ENCODE measurements at places on chromosomes 1 and 21.

GRCh38 chr1:115426956-115427355 is 88.9 kb upstream of the NGF start:
- DNase-seq: no peak

GRCh38 chr1:6603238-6603914 is 707 bp upstream of the KLHL21 start:
- no peak for DNase-seq

DNA sequence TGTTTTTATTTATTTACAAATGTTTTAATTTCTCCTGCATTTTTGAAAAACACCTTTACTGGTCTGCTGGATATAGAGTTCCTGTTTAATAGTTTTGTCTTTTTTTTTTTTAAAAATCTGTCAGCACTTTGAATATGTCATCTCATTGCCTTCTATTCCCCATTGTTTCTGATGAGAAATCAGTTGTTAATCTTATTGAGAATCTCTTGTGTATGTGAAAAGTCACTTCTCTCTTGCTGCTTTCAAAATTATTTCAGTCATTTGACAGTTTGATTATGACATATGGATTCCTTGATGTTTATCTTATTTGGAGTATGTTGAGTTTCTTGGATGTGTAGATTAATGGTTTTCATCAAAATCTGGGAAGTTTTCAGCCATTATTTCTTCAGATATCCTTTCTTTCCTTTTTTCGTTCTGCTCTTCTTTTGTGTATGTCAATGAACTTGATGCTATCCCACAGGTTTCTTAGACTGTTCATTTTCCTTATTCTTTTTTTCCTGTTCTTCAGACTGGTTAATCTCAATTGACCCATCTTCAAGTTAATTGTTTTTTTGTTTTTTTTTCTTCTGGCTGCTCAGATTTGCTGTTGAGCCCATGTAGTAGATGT is 51.2 kb upstream of the CCDC190 start:
- DNase-seq: no peak

DNA sequence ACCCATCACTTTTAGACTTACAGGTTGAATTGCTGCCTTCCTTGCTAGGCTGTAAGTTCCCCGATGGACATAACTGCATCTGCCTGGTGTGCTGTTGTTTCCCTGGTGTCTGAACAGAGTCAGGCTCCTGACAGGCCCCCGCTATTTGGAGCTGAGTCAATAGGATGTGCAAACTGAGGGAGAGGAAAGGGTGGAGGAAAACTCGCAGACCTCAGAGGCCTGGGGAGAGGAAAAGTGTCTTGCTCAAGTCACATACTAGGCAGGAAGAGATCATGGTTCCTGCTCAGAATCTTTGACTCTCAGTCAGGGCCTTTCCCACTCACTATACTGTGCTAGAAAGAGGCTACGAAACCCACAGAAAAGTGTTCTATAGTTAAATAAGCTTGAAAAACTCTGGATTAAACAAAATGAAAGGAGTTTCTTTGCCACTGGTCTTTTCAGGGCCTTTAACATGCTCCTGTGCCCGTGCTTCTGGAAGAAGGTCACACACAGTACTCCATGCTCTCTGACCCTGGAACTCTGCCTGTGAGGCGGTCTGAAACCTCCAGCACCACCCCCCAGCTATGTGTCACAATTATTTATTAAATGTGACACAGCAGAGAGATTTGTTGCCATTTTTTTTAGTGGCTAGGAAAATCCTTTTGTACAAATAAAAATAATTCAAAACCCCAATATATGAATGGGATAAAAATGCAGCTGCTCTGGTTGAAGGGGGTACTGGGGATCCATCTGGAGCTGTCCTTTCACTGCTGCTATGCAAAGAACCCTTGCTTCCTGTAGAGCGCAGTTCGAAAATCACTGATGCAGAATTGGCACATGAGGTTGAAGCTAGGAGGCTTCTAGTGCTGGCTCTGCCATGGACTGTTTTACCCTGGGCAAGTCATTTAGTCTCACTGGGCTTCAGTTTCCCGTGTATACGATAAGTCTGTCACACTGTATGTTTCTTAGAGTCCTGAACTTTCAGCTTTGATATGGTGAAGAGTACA is 20.1 kb upstream of the CDCP2 start:
- DNase-seq: no peak

DNA sequence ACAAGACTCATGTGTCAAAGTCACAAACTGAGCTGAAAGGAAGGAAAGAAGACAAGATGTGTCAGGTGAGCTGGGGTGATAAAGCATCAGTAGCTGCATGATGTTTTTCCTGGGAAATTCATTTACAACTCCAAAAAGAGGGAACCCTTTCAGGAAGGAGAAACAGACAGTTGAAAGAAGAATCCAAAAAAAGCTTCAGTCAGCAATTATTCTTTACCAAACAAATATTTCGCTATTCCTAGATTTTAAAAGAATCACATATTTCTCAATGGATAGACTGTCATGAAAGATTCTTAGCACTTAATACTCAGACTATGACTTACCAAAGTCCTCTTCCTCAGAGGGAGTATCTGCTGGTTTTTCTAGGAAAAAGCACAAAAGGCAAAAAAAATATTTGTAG is 214.7 kb downstream of the SLC44A5 start:
- DNase-seq: no peak

- no peak for DNase-seq
Observed at GRCh38 chr1:193311226-193311948, 125.0 kb upstream of the B3GALT2 start.

- no peak for DNase-seq
Observed at GRCh38 chr1:33854091-33854490, 9.8 kb upstream of the HMGB4 start.

- no peak for DNase-seq
Observed at GRCh38 chr1:33925586-33925985, 61.7 kb downstream of the HMGB4 start.

GRCh38 chr1:16612332-16613172 is 812 bp downstream of the NBPF1 start:
- no peak for DNase-seq

- no peak for DNase-seq
Observed at GRCh38 chr1:25174730-25175612, 57.3 kb downstream of the SYF2 start.

DNA sequence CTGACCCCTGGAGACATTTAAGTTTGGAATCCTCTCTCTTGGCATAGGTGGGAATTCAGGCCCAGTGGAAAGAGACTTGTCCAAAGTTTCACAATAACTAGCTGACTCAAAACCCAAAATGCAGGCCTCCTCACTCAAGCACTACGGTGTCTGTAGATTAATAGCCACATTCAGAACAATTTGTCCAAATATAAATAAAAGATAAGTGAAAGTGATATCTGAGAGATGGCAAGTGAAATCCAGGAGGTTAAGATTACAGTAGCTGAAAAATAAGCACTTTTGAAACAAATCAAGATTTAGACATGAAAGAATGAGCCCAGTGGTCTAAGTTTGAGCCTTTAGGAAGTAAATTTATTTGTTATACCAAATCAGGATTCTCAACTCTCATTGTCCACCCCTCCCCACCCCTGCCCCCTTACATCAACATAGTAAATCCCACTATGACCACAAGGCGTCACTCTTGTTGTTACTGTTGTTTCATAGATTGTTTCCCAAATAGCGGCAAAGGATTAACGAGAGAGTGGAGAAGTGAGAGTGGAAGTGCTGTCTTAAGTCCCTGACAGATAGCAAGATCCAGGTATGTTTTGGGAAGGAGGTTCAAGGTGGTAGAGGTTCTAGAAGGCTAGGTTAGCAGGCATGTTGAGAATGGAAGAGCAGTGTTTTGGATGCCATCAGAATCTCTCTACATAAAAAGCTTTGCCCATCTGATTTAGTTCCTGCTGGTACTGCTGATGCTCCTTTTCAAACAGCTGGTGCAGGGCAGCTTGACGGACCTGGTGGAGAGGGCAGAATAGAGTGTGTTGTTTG is 7.1 kb upstream of the TPM3 start:
- DNase-seq: no peak
